ENCODE measurements at places on chromosomes 1 and 21.

- no peak for DNase-seq
Observed at GRCh38 chr21:29189353-29189752, 58.9 kb downstream of the MAP3K7CL start.

DNA sequence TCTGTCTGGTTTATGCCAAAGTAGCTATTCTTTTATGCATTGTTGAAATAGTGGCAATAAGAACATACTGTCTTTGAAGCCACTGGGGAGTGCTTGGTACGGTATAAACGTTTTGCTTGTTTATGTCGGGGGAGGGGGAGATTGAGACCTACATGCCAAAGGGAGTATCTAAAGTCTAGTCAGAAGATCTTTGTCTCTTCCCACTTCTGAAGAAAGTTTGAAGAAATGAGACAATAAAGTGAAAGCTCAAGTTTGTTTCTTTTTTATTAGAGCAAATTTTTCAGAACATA is 6.8 kb downstream of the AKIRIN1 start:
- DNase-seq = no peak

- DNase-seq = no peak
Observed at GRCh38 chr1:46173361-46173856, 1.5 kb upstream of the TSPAN1 start.

- no peak for DNase-seq
Observed at GRCh38 chr1:55861676-55862340, 646.6 kb upstream of the USP24 start.

DNA sequence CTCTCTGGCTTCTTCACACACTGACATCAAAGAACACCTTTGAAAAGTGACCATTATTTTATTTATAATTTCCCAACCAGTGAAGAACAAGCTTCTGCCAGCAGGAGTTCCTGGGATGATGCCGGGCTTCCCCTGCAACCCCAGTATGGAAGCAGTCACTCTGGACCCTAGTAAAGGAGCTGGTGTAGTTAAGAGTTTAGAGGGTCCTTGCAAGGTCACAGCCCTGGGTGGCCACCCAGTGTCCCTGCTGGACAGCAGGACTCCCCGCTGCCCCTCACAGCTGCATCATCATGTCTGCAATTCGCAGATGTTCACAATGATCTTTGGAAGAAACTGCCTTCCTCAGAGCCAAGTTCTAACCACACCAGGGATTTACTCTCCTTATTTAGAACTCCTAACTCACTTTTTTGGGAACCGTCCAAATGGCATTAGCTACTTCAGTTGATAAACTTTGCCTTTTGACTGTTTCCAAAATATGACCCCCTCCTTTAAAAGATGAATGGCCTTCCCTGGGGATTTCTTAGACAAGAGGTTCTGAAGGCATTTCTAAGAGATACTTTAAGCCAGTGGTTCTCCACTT is 90.6 kb downstream of the HIVEP3 start:
- DNase-seq = no peak

DNA sequence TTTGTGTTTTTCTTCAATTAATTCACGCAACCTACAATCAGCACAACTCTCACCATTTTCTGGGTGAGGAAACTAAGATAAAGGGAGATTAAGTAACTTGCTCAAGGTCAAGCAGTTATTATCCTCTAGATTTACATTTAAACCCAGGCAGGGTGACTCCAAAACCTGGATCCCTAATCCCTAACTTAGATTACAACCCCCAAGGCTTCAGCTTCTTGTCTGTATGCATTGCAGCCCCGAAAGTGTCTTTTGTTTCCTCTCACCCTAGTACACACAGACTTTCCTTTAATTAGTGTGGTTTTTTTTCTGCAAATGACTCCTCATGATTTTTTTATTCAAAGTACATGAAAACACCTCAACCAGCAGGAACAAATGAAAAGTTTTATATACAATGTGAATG is 748.6 kb upstream of the ADGRL2 start:
- no peak for DNase-seq

- no peak for DNase-seq
Observed at GRCh38 chr1:208207388-208208131, 36.6 kb downstream of the PLXNA2 start.

DNA sequence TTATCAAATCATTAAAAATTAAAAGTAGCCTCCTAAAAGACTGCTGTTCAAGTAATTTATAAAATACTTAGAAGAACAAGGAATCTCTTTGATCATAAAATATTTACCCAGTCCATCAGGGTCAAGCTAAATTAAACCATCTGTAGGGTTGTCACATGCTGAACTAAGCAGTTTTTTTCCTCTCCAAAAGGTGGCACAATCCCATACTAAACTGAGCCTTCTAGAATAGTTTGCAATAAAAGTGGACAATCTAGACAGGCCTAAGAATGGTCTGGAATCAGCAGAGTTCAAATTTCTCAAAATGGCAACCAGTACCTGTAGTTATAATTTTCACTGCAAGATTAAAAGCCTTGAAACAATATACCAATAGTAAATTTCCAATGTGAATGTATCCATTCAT is 194.8 kb downstream of the EIF4G3 start:
- no peak for DNase-seq

GRCh38 chr1:172308577-172308976 is 111.9 kb upstream of the C1orf105 start:
- no peak for DNase-seq

- DNase-seq = no peak
Observed at GRCh38 chr1:46130606-46131005, 1.8 kb downstream of the PIK3R3 start.

- no peak for DNase-seq
Observed at GRCh38 chr1:44079566-44079965, 39.1 kb upstream of the KLF17 start.

DNA sequence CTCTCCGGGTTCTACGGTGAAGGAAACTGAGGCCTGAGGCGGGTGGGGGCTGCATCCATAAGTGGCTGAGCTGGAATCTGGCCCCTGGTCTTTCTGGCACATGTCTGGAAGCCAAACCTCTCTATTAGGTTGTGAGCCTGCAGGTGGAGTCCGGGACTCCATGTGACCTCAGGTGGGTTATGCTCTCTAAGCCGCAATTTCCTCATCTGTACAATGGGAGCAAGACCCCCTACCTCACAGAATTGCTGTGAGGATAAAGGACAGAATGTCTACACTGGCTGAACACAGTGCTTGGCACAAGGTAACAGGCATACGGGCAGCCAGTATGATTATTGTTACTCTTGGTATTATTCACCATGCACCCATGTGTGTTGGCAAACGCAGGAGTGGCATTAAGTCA is 6.7 kb downstream of the EPHA2 start:
- no peak for DNase-seq

DNA sequence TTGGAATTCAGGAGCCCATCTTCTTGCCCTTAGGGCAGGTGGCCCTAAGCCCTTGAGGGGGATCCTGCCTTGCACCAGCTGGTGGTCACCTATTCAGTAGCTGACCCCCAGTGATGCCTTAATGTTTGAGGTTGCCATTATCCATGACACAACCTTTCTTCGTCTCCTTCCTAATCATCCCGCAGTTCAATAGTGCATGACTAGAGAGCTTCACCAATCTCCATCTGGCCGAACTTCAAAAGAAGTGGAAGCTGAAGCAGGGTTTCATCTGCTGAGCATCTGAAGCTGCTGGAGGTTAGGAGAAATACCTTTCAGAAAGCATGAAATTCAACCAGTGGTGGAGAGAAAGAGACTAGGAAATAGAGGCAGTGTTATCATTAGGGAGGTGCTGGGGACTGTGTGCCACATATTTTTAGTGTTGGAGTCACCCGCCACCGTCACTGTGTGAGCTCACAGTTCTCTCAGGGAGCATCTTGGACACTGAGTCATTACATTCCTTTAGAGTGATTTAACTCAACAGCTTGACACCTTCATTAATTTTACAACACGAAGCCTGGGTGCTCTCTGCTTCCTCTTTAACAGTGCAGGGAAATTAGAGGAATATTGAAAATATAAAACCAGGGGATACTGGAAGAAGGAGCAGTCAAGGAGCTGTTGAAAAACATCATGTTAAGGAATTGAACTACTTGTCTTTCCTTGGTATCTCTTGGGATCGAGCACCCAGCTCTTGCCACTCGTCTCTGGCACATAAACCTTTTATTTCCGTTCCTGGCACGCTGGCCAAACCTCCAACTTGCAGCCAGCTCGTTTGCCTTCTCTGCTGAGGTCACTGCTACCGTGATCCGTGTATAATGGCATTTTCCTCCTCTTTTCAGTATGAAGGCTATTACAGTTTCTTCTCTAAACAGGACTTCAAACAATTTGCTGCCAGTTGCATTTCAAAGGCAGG is 53.6 kb downstream of the PEX14 start:
- DNase-seq = no peak

DNA sequence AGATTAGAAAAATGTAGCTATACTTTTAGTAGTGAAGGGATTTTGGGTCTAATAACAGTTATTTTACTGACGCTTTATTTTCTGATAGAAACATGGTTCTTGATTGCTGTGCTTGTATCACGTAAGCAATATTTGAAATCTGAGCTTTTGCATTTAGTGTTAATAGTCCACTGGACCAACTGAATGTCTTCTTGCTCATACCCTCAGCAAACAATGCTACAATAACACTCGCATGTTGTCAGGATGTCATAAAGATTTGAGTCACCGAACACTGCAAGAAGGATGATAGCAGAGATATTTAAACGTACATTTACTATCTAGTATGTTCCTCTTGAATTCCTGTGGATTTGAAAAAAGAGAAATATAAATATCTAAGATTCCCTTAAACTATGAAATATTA is 7.5 kb downstream of the DYRK1A start:
- no peak for DNase-seq

DNA sequence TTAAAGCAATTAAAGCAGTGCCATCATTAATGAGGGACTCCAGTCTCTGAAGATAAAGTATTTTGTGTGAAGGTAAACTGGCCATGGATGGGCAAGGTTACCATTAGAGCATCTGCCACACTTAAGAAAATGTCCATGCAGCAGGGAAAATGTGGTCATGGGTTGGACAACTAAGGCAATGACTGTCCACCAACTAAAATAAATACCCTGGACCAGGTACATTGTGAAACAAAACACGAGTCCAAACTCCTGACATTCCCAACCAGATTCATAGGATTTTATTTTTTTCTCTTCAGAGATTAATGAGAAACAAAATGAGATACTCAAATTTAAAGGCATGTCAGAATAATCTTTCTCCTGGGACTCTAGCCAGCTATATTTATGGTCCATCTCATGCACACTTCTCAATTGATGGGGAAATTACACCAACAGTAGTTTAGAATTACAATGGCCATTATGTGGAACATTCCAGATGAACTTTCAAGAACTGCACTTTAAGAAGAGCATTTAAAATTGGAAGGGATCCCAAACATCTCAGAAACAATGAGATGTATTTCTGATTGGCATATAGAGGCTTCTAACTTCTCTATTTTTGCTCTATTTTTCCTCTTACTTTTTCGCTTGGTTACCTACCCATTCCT is 8.1 kb downstream of the GBP7 start:
- no peak for DNase-seq

DNA sequence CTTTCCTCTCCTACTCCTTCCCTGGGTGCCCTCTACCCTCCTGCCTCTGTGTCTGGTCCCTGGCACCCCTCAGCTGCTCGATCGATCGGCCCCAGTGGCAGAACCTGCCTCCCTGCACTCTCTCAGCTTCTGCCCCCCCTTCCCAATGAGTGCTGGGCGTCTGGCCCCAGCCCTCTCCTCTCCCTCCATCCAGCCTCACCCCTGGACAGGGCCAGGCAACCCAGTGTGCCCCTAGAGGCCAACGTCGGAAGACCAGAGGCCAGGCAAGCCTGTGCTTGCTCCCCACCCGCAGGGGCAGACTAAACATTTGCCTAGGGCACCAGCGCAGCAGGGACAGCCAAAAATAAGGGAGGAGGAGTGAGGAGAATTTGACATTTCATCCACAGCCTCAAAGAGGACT is 43.5 kb downstream of the LGR6 start:
- no peak for DNase-seq

GRCh38 chr21:31201548-31201947 is 142.5 kb downstream of the TIAM1 start:
- DNase-seq = no peak

- DNase-seq = no peak
Observed at GRCh38 chr1:61255358-61255703, 173.0 kb downstream of the NFIA start.

- DNase-seq = no peak
Observed at GRCh38 chr1:42081475-42081874, 71.7 kb upstream of the GUCA2B start.

DNA sequence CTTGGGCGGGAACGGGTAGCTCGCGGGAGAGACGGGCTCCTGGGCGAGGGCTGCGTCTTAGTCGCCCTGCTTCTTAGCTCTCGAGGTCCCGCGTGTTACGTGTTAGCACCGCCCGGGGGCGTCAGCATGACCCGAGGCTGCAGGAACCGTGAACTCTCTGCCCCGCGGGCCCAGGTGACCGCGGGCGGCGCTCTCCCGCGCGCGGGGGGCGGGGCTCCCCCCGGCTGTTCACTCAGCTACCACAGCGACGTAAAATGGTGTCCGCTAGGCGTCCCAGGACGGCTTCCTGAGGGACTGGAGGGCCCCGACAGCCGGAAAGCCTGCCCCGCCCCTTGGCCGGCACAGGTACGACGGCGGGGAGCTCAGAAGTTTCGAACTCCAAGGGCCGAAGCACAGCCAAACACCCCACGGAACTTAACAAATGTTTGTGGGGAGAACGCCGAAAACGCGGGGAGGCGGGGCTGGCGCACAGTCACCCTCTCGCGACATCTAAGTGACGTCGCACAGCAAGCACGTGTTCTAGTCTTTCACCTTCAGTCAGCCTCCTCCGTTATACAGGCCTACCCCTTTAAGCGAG is 780 bp upstream of the RBM15 start:
- DNase-seq = peak; percentile 89

GRCh38 chr1:154969860-154970452 is 591 bp downstream of the SHC1 start:
- no peak for DNase-seq

GRCh38 chr1:15685820-15686219 is 1.7 kb downstream of the PLEKHM2 start:
- no peak for DNase-seq

GRCh38 chr1:234477386-234478151 is 1.4 kb downstream of the TARBP1 start:
- no peak for DNase-seq

- no peak for DNase-seq
Observed at GRCh38 chr1:25205786-25206185, 26.5 kb downstream of the SYF2 start.

DNA sequence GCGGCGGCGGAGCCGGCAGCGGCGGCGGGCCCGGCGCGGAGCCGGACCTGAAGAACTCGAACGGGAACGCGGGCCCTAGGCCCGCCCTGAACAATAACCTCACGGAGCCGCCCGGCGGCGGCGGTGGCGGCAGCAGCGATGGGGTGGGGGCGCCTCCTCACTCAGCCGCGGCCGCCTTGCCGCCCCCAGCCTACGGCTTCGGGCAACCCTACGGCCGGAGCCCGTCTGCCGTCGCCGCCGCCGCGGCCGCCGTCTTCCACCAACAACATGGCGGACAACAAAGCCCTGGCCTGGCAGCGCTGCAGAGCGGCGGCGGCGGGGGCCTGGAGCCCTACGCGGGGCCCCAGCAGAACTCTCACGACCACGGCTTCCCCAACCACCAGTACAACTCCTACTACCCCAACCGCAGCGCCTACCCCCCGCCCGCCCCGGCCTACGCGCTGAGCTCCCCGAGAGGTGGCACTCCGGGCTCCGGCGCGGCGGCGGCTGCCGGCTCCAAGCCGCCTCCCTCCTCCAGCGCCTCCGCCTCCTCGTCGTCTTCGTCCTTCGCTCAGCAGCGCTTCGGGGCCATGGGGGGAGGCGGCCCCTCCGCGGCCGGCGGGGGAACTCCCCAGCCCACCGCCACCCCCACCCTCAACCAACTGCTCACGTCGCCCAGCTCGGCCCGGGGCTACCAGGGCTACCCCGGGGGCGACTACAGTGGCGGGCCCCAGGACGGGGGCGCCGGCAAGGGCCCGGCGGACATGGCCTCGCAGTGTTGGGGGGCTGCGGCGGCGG is 1.0 kb downstream of the ARID1A start:
- peak; percentile 80 for DNase-seq
